ENCODE measurements at places on chromosomes 12 and 14.

- DNase-seq, result no peak
These were observed 48.6 kb downstream of the RIMBP2 start for GRCh38 chr12:130667421-130667960.

GRCh38 chr12:121921066-121921465 is 2.7 kb downstream of the CFAP251 start:
- no peak for DNase-seq

GRCh38 chr12:54998958-54999510 is 14.5 kb upstream of the TESPA1 start:
- DNase-seq, result no peak

GRCh38 chr14:96747006-96747405 is 50.2 kb upstream of the VRK1 start:
- no peak for DNase-seq

DNA sequence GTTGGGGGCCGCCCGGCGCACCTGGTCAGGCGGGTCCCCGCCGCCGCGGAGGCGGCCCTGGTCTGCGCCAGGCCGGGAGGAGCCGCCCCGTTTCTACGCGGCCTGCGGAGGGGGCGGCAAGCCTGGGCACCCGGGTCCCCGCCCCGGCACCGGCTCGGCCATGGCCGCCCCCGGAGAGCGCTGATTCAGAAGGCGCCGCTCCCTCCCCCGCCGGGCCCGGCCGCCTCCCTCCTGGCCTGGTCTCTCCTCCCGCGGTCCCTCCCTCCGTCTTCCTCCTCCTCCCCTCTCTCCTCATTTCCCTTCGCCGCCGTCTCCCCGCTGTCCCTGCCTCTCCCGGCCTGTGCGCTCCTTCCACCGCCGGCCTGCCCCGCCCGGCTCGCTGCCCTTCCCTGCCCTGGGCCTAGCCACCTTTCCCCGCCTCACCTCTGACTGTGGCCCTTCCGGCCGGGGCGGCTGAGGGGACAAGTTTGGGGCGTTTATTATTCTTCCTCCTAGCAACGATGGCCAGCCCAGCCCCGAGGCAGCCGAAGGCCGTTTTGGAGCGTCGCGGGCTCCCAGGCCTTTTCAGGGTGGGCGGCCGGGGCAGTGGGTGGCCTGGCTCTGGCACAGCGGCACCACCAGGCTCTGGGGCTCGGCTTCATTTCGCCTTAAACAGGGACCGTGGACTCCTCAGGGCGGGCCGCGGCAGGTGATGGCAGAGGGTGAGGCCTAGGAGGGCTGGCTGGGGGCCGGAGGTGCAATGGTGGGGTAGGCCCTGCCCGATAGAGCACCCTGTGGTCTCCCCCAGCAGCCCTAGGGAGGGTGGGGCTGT is 768 bp downstream of the CEP170B start:
- no peak for DNase-seq

- DNase-seq, result no peak
These were observed 667.6 kb upstream of the TBX3 start for GRCh38 chr12:115351514-115352077.

GRCh38 chr14:60250257-60251035 is 1.4 kb downstream of the PPM1A start:
- DNase-seq, result peak; percentile 16

GRCh38 chr12:57844709-57845477 is 1.6 kb downstream of the CTDSP2 start:
- DNase-seq, result no peak

- no peak for DNase-seq
These were observed 193.9 kb downstream of the BCAT1 start for GRCh38 chr12:24754690-24755638.

DNA sequence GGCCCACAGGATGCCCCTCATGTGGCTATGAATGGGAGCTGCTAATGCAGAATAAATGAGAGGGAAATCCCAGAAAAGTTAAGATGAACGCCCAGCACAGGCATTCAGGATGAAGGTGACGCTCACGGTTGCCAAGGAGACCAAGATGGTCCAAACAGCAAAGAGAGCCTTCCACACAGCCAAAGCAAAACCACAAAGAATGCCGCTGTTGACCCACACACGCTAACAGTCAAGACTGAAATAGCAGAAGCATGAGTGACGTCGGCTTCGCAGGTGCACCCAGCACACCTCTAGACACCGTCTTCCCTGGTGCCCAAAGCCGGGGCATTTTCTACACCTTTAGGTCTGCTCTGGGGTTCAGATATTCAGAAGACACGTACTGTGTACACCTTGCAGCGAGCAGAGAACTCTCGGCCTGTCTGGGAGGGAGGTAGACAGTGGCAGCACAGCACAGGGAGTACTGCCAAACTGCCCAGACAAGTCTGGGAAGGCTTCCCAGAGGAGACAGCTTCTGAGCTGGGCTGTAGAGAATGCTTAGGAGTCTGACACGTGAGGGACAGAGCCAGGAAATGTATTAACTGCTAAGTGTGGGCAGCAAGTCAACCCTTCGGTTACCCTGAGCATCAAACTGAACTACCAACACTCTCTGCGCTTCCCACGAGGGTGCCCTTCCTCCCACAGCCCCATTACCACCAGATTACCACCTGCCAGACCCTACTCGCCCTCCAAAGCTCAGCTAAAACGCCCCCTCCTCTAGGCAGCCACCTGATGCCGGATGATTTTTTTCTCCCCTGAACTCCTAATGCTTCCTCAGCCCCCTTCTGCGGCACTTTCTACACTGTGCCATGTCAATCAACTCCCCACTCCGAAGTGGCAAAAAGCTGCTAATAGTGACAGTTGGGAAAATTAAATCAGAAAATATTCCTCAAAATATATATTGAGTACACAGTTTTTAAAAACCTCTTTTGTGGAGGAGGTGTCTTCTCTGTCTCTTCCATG is 50.1 kb downstream of the CCDC88C start:
- no peak for DNase-seq

- DNase-seq, result no peak
These were observed 750.9 kb upstream of the STXBP6 start for GRCh38 chr14:25800841-25801240.

- no peak for DNase-seq
These were observed 55.3 kb upstream of the STON2 start for GRCh38 chr14:81455390-81455789.

GRCh38 chr12:96502477-96502876 is 13.1 kb downstream of the CFAP54 start:
- DNase-seq, result no peak

GRCh38 chr12:93166541-93167307 is 211.0 kb upstream of the NUDT4 start:
- DNase-seq, result no peak

GRCh38 chr12:76560086-76560491 is 518 bp upstream of the OSBPL8 start:
- no peak for DNase-seq

GRCh38 chr14:35174342-35174741 is 52.0 kb downstream of the PRORP start:
- no peak for DNase-seq

GRCh38 chr12:55767156-55767555 is 24.2 kb downstream of the GDF11 start:
- DNase-seq, result no peak

GRCh38 chr12:56120158-56120846 is 2.2 kb downstream of the ZC3H10 start:
- no peak for DNase-seq

GRCh38 chr12:50224026-50224692 is 57.0 kb upstream of the CERS5 start:
- DNase-seq, result no peak

GRCh38 chr12:69351462-69352236 is 3.5 kb downstream of the LYZ start:
- DNase-seq, result no peak

- no peak for DNase-seq
These were observed 1.8 kb downstream of the ARID2 start for GRCh38 chr12:45731190-45731775.

DNA sequence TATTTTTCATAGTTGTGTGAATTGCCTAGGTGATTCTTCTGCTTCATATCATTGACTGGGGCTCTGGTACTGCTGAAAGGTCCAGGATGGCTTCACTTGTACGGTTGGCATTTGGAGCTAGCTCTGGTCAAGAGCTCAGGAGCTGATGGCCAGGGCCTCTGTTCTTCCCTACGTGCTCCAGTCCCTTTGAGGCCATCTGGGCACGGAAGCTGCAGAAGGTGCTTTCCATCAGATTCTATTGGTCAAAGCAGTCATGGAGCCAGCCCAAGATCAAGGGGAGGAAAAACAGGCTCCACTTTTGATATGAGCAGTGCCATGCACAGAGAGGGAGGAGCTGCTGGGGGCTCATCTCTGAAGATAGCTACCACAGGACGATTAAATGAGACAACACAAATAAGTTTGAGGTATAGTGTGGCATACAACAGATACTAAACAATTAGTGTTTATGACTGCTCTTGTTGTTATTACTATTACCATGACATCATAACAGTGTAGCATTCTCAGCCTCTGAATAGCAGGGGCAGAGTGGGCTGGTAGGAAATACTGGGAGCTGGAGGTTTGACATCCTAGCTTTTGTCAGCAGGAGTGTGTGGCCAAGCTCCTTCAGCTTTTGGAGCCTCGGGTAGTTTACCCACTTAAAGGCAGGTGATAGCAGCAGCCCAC is 10.4 kb downstream of the KRT83 start:
- no peak for DNase-seq

GRCh38 chr12:88339254-88339949 is 197.3 kb downstream of the TMTC3 start:
- DNase-seq, result no peak

GRCh38 chr12:127531542-127531941 is 735.4 kb upstream of the TMEM132C start:
- no peak for DNase-seq

DNA sequence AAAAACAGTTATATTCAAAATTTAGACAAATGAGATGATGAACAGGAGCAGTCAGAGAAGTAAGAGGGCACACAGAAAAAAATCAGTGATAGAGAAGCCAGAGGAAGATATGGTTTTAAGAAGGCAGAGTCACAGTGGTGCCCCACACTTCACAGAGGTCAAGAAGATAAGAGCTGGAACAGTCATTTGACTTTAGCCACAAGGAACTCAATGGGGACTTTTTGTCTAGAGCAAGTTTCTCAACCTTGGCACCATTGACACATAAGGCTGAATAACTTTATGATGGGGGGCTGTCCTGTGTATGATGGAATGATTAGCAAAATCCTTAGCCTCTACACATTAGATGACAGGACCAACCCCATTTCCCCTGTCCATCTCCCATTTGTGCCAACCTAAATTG is 172.8 kb upstream of the PLEKHG7 start:
- no peak for DNase-seq

DNA sequence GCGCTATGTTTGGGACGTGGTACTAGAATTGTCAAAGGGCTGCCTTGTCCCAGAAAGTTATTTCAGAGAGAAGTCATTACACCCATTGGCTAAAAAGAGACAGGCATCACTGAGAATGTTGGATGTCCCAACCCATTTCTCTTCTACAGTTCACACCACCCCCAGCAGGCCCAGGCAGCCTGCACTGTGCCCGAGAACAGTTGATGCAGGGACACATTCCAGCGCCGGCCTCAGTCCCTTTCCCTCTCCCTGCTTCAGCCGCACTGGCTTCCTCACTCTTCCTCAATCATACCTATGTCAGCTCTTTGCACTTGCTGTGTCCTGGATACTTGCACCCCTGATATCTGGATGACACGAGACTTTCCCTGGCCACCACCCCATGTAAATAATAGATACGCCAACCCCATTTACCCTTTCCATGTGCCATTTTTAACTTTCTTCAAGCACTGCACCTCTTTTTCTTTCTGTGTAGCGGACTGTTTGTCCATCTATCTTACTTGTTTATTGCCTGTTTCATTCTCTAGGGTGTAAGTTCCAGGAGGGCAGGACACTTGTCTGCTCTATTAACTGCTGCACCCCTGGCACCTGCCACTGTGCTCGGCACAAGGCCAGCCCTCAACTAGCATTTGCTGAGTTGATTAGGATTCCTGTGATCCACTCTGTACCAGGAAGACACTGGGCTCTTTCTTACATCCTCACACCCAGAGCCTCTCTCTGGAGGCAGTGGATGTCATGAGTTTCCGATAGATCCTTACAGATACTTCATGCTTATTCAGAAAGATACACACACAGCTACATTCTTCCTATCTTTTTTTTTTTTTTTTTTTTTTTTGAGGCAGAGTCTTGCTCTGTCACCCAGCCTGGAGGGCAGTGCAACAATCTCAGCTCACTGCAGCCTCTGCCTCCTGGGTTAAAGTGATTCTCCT is 76.6 kb upstream of the CEP83 start:
- no peak for DNase-seq

- DNase-seq, result no peak
These were observed 76.8 kb upstream of the PLEKHA5 start for GRCh38 chr12:19052689-19053088.

GRCh38 chr12:124006846-124007713 is 34.1 kb downstream of the ZNF664 start:
- no peak for DNase-seq

GRCh38 chr14:23580152-23580926 is 1.7 kb upstream of the JPH4 start:
- DNase-seq, result no peak

- DNase-seq, result no peak
These were observed 431 bp downstream of the HIP1R start for GRCh38 chr12:122835750-122836026.

GRCh38 chr14:86357876-86358275 is 827.9 kb downstream of the FLRT2 start:
- DNase-seq, result no peak

GRCh38 chr12:123034022-123034541 is 53.6 kb downstream of the ARL6IP4 start:
- no peak for DNase-seq

DNA sequence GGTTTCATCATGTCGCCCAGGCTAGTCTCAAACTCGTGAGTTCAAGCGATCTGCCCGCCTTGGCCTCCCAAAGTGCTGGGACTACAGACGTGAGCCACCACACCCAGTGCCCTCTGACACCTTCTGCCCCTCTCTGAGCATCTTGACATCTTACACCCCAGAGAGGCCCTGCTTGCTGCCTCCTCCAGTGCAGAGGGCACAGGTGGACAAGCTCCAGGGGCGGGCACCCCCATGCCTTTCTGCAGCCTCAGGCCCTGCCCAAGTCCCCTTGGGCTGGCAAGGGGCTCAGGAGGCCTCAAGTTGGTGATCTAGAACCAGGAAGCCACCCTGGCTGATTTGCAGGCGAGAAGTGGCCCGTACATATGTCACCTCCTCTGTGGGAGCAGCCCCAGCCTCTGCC is 11.2 kb upstream of the SH2B3 start:
- DNase-seq, result no peak

DNA sequence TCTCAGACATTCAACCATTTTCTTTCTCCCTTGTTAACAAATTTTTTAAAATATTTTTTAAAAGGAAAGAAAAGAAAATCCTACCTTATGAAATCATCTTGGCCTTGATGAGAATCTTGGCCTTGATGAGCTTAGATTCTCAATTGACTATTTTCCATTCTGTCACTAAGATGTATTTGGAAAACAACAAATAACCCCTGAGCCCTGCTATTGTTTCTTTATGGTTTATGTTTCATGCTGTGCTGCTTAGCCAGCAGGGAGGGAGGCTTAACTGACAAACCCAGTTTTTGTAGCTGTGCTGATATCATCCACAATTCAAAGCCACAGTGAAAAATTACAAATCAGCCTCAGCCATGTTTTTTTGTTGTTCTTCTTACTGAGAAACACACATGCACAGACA is 404.1 kb downstream of the RAD51B start:
- DNase-seq, result no peak

DNA sequence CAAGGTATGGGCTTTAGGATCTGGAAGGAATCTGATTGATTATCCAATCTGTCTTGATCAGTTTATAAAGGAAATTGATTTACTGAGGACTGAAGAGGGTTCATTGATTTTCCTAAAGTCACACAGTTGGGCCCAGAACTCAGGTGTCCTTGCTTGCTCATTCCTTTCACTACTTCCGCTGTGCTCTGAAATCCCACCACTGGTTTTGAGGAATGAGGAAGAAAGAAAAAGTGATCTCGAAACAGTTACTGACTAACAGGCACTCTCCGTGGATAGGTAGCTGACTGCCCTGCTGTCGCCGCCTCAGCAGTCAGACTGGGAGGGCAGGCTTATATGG is at the start of gene FITM1:
Gene FITM1, plus strand, starts transcription at position 280 of the 337 bp plus-strand sequence. CDS start 905 bp downstream, outside the sequence.
- DNase-seq, result no peak

Data from DMS 273 treated with DMSO at 0.1 percent for 48 hours (cell line).